Naive thymus-derived CD8-positive, alpha-beta T cell (primary cell): ENCODE measurements at places on chromosomes 6 and 20.
A peak's percentile ranks its signal among the peaks of the same experiment; 100 is the strongest.

DNA sequence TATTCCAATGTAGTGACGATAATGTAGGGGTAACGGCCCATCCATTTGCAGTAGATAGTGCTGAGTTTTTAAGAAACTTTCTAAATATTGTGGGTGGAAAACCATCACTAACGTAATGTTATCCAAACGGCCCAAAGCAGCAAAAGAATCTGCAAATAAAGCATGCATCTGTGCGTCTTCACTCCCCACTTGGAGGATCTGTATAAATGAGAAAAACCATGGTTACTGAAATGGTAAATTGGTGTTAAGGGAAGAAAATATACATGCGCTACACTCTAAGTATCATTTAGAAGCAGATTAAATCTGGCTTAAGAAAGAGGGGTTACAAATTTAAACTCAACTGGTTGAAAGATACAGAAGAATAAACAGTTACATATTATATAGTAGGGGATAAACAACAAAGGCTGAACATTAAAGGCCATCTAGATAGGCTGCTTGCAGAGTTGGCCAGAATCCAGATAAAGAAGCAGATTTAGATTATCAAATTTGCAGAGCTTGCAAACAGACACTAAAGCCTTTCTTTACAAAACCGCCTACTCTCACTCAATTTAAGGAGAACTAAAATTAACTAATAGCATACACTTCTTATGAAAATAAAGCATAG lies 93.3 kb downstream of the SESN1 start:
- DNase-seq: no peak

DNA sequence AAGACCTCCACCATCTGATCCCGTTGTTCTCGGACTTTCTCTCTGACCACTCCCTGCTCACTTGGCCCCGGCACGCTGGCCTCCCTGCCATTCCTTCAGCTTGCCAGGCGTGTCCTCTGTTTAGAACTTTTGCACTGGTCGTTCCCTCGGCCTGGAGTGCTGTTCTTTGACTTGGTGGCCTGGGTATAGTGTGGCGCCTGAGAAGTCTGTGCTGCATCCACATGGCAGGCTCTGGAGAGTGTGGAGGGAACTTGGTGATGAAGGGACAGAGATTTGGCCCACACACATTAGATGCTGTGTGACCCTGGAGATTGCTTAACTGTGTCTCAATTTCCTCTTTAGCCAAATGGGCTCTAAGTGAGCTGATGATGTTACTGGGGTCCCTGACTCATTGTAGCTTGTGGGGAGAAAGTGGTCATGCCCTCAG lies 13.0 kb upstream of the TGM2 start:
- no peak for DNase-seq

GRCh38 chr6:42509765-42510164 lies 54.1 kb upstream of the UBR2 start:
- no peak for DNase-seq

DNA sequence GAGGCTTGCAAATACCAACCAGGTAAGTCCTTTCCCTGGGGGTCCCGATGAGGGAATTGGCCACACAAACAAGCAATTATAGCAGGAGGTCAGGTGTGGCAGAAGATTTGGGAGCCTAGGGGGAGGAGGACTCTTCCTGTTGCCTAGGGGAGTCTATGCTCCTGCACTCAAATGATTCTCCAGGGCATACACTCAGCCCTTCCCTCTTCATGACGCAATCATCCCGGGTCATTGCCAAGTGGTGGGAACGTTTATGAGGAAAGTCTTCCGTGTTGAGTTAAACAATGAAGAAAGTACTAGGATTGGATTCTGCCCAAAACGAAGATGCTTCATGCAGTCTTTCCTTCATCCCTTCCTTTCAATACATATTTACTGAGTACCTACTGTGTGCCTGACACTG lies 186.5 kb upstream of the TSHZ2 start:
- no peak for DNase-seq

GRCh38 chr6:145155873-145156782 lies 579.2 kb downstream of the EPM2A start:
- no peak for DNase-seq

DNA sequence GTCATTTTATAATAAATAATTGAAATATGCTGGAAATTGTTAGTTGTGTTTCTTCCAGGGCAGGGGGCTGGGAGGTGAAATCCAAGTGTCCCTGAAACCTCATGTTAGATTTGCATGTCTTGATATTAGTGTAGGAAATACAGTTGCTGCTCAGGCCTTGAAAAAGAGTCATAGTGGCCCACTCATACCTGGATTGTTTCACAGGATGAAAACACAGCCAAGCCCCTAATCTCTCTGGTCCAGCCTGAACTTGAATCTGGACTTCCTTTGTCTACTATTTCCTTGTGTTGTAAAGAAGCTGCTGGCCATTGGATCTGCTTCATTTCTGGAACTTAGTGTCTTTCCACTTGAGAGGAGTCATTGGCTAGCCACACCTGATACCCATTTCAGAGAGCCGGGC lies 108.8 kb upstream of the JARID2 start:
- no peak for DNase-seq

GRCh38 chr6:13239530-13240455 lies 88.5 kb downstream of the TBC1D7 start:
- no peak for DNase-seq

DNA sequence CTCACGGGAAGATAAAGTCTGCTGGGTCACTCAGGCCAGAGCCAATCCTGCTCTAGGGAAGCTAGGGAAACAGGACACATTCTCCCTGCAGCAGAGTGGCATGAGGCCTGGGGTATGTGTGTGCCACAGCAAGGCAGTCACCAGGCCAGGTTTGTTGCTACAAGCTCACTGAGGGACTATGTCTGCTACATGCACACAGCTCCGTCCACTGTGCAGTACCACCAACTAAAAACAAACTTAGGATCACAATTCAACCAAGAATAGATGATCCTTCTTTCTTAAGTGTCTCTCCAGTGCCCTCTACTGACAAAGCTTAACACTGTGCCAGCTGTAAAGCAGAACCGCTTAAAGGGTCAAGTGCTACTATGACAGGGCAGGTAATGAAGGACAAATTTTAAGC lies 192.5 kb downstream of the PTPRK start:
- DNase-seq: peak; percentile 25

GRCh38 chr20:61762167-61762710 lies 303.4 kb downstream of the TAF4 start:
- DNase-seq: no peak

DNA sequence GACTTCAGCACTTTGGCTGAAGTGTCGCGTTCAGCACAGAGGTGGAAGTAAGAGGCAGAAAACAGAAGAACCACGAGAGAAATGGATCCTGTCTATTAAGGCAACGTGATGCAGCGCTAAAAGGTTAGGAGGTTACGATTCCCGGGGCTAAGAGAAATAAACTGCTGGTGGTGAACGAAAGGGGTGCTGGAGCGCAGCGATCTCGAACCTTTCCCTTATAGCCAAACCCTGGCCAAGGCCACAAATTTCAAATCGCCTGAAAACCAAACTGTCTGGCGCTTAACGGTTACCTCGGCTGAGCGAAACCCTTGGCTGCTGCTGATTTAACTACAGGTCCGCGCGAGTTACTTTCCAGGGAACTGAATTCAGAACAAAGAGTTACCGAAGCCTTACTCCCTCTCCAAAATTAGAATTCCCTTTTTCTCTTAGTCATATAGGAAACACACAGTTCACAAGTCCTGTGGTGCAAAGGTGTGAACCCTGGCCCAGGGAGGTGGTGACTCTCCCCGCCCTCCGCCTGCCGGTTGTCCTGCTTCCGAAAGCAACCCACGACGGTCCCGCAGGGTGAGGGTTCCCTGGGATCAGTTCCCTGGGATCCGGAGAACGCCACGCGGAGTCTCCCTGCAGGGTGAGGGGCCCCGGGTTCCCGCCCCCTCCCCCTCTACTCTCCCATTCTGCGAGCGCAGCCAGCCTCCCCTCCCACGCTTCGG lies 1.3 kb upstream of the SLC35D3 start:
- DNase-seq: no peak

GRCh38 chr6:17863901-17864754 lies 123.3 kb downstream of the KIF13A start:
- DNase-seq: no peak

- DNase-seq: no peak
Measured at GRCh38 chr6:75893058-75893775, 144.2 kb downstream of the MYO6 start.

DNA sequence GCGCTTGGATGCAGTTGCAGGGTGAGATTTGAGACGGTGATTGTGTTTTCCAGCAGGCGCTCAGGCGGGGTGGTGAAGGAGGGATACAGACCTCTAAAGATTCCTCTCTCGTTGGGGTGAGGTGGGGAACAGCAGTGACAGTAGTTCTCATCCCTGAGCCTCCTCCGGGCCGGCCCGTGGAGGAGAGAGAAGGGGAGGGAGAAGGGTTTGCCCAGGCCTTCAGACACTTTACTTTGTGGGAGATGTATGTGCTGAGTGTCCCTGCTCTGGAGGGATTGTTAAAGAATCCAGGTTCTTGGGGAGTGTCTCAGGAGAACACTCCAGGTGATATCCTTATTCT lies 41.0 kb downstream of the PSMB9 start:
- no peak for DNase-seq

DNA sequence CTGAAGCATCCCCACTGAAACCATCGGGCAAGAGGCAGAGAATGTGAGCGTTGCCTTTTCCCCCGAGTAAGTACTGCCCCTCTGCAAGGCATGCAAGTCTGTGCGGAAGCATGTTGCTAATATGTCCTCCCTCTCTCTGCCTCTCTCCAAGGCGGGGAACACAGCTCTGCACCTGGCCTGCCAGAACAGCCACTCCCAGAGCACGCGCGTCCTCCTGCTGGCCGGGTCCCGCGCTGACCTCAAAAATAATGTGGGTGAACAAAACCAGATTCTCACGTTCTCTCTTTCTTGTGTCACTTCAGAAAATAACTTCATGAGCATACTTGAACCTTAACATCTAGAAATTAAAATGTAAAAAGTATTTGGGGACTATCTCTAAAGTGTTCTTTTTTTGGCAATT lies 26.4 kb downstream of the LYRM2 start:
- no peak for DNase-seq

GRCh38 chr6:51094271-51094670 lies 275.6 kb downstream of the TFAP2B start:
- DNase-seq: no peak

DNA sequence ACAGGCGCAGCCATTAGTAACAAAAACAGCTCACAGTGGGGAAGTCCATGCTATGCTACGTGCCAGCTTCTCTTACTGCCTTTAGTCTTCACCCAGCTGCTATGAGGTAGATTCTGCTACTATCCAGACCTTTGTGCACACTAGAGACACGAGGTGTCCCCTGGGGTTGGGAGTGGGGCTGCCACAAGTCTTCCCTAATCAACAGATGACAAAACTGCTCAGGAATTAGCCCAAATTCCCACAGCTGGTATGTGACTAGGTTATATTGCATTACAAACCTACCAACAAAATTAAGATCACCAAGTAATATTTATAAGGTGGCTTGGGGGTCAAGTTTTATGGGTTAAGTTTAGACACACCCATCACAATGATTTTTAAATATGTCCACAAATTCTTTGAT lies 63.3 kb downstream of the PSMB1 start:
- no peak for DNase-seq

GRCh38 chr6:70292193-70292592 lies 10.7 kb downstream of the COL9A1 start:
- no peak for DNase-seq

DNA sequence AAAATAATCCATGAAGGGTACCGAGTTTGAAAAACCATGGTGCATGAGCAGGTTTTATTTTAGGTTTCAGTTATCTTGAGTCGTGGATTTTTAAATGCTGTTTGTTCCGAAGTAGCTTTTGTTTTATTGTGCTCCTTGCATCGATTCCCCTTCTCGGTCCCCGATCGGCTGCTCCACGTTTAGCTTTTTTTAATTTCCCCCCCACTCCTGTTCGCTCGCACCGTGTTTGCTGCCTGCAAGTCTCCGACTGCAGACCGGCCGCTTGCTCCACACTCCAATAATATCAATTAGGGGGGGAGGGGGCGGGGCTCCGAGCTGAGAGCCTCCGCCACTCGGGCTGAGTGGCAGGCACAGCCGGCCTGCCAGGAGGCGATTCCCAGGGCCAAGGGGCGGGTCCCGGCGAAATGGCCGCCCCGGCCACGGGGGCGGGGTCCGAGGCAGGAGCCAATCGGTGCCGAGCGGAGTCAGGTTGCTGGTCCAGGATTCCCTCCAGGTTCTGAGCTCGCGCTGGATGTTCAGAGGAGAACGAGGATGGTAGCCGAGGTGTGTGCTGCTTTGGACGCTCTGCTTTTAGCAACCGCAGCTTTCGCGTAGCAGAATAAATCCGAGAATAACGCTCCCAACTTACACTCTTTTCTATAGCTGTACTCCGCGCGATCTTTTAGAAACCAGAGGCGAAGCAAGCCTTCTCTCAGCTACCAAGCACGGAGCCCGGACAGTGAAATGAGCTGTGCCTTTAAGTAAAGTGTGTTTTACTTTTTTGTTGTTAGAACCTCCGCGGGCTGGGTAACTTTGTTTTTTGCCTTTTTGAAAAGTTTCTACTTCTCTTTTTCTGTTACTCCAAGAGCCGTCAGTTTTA lies at the start of gene EPHA7:
EPHA7 (minus strand) TSS at position 256 of the 859 bp plus-strand sequence; CDS start at position 38, 218 bp downstream.
- DNase-seq: no peak

- no peak for DNase-seq
Measured at GRCh38 chr20:10276878-10277580, 58.4 kb downstream of the SNAP25 start.

DNA sequence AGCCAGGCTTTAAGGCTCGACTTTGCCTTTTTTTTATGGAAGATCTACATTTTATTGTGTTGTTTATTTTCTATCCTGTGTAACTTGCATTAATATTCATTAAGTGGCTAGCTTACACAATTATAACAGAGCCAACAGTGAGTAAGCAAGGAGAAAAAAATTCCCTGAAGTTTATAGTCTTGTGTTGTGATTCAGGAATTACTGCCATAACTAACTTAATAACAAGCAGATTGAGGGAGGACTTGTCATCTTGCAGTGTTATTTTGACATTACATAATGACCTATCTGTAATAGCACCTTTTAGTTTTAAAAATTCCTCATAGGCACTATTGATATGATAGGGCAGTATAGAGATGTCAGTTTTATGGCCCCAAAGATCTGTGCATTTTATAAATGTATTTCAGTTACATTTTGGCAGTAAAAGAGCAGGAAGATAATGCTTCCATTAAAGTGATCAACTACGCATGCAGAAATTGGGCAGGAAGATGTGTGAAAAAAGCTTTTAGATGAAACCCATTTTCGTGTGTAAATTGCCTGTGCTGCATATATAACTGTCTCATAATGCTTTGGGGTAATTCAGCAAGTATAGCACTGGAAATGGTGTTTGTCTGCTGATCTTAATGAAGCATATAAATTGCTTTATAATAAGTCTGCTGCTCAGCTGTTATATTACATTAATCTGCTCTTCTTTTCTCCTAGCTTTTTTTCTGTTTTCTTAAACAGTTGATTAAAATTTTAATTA lies 123.0 kb downstream of the SMAP1 start:
- no peak for DNase-seq
